Left forelimb (tissue), 1 donor: ENCODE measurements at places on chromosomes 1 and 21.

DNA sequence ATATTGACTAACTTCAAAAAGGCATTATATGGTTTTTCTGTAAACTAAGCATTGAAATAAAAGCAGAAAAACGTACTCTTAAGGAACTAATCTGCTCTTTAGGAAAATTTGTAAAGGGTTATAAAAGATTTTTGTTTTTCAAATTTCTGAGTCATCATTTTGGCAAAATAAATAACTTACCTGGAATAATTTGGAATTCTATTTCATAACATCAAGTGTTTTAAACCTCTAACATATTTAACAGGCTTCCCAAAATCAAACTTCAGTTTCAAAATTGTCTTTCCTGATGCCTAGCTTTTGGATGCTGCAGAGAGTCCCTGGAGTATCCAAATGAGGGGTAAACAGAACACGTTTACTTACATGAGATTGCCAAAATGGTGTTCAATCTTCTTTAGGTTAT, 108.5 kb downstream of the COP1 start:
- no peak for DNase-seq

- no peak for DNase-seq
Measured at GRCh38 chr1:103267893-103268292, 159.6 kb upstream of the COL11A1 start.

GRCh38 chr1:24972221-24972914, 42.3 kb upstream of the RUNX3 start:
- no peak for DNase-seq

- no peak for DNase-seq
Measured at GRCh38 chr1:33143176-33143575, 38.7 kb downstream of the TRIM62 start.

GRCh38 chr1:239998312-239998649, 93.4 kb upstream of the FMN2 start:
- no peak for DNase-seq

DNA sequence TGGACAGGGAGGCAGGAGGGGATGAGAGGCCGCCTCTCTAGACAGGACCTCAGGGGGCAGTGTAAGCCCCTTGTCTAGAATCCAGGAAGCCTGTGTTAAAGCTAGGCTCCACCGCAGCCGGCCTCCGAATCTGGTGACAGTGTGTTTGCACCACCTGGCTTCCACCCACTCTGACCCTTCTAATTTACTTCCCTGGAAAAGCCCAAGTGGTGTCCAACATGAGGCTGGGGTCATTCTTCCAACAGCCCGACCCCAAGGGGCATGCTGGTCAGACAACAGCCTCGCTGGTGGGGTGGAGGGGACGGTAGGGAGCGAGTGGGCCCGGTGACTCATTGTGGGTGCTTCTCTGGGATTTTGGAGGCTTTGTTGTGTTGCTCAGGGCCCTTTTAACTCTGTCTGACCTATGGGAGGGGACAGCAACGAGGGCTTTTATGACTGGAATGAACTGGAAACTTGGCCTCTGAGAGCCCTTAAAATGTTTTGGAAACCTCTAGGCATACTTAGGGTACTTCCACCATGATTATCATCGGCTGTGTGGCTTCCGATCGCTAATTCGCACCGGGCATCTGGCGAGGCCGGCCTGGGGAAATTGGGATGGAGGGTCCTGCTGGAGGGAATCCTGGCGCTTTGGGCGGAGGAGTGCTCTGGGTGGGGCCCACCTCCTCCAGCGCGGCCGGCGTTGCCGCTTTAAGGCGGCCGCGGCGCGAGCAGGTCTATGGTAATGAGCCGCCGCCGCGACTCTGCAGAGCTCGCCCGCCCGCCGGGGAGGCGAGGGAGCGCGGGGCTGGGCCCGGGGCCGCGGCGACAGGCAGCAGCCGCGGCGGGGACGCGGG, at the start of gene CELSR2:
Gene CELSR2 (plus strand): TSS at position 743 of the 833 bp plus-strand sequence. CDS start 541 bp downstream, outside the sequence.
- DNase-seq, result no peak

- no peak for DNase-seq
Measured at GRCh38 chr1:198927129-198927528, 288.3 kb downstream of the PTPRC start.

- DNase-seq, result peak; percentile 75
Measured at GRCh38 chr1:17587693-17588047, 48.2 kb downstream of the ARHGEF10L start.

- DNase-seq, result no peak
Measured at GRCh38 chr1:174344162-174344561, 103.6 kb upstream of the GPR52 start.

- DNase-seq, result no peak
Measured at GRCh38 chr1:9728451-9729295, 77.1 kb downstream of the PIK3CD start.

DNA sequence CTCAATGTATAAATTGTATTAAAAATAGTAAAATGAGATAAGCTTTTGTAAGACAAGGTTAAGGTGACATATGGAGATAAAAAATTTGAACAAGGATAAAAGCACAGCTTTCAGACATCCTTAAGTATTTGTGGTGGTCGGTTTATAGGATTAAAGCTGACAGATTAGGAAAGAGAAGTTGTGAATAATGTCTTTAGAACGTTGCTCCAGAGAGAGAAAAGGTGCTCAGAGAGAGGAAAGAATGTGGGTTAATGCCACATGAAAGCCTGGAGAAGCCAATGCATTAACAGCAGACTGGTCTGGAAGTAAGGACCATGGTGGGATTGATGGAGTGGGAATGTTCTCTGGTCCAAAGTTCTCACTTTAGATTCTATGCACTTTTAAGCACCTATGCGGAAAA, 44.8 kb downstream of the ATP6V1G3 start:
- DNase-seq, result no peak

DNA sequence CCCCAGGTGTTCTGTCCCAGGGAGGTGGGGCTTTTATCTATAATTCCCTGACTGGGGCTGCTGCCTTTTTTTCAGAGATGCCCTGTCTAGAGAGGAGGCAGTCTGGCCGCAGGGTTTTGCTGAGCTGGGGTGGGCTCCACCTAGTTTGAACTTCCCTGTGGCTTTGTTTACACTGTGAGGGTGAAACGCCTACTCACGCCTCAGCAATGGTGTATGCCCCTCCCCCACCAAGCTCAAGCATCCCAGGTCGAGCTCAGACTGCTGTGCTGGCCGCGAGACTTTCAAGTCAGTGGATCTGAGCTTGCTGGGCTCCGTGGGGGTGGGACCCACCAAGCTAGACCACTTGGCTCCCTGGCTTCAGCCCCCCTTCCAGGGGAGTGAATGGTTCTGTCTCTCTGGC, 124.3 kb downstream of the CENPF start:
- no peak for DNase-seq

DNA sequence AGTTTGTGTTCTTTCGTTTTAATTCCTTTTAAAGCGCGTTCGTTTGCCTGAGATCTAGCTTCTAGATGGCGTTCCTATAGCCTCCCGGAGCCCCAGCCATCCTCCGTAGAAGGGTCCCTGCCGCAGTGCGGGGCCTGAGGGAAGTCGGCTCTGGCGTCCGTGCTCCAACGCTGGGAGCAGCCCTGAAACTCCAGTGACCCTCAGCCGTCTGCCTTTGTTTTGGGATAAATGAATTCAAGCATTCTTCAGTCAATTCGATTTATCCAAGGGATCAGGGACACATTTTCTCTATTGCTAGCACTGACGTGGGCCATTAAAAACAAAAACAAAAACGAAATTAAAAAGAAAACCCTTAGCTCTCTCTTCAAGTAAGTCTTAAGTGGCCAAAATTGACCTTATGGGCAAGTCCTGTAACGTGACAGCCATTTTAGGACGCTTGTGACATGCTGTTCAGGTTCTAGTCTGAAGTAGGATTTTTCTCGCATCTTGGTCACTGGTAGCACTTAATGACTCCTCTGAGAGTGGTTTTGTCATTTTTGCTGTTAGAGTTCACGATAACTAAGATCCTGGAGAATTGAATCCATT, 742 bp upstream of the HSPA13 start:
- DNase-seq, result no peak

DNA sequence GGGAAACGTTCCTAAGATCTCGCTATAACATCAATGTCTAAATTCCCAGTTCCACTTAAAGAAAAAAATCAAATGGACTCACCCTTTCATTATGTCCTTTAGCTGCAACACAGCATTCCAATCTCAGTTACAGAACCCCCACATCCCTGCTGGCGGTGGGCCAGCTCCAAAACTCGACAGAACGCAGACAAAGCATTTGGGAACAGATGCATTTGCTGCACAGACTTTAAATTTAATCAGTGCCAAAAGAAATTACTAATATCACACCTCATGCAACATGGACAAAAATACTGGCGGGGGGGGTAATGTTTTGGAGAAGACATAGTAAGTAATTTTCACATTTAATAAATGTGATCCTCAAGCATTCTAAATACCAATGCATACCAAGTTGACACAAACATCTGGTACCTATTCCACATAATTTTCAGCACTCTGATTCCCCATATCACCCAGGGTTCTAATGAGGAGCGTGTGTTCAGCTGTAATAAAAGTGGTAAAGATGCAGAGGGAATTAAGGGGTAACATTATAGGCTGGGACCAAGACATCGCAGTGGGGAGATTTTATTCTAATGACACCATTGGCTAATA, 79.7 kb downstream of the TGFBR3 start:
- DNase-seq, result no peak

DNA sequence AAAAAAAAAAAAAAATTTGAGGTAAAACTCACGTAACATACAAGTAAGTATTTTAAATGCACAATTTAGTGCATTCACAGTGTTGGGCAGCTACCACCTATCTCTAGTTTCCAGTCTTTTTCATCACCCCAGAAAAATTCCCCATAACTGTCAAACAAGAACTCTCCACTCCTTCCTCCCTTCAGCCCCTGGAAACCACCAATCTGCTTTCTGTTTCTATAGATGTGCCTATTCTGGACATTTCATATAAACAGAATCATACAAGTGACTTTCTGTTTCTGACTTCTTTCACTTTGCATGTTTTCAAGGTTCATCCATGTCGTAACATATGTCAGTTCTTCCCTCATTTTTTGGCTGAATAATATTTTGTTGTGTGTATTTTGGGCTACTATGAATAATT, 24.9 kb upstream of the ETS2 start:
- no peak for DNase-seq

- DNase-seq, result no peak
Measured at GRCh38 chr1:91699339-91699974, 186.5 kb downstream of the TGFBR3 start.

- no peak for DNase-seq
Measured at GRCh38 chr1:71634159-71634558, 553.3 kb upstream of the ZRANB2 start.

- DNase-seq, result no peak
Measured at GRCh38 chr1:229344937-229345684, 2.3 kb upstream of the CCSAP start.

DNA sequence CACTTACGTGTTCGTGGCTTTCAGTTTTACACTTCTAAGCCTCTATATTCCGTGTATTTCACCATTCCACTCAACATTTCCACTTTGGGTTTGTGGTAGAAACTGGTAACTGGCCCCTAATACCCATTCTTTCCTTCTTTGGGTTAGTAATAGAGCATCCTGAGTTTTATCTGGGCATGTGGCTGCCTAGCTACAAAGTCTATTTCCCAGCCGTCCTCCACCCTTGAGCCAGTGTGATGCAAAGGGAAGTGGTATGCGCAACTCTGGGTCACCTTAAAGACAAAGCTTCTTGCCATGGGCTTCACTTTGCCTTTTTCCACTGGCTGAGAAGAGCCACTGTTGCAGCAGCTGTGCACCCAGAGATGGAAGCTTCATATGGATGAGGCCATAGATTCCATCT, 73.9 kb downstream of the LAMC2 start:
- no peak for DNase-seq

DNA sequence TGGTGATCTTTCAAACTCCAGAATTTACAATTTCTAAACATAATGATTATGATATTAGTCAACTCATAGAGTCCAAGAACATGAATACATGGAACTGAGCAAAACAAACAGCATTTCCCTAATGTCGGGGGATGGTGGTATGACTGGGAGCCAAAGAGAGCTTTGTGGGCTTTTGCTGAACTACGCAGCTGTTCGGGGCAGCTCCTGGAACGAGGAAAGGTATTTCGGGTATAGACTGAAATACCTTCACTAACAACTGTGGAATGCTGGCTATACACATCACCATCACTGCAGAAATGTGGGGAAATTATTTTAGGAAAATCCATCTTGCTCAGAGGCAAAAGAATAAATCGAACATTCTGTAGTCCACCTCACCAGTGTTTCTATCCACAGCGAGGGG, 30.2 kb upstream of the VPS26C start:
- DNase-seq, result no peak

GRCh38 chr1:8461351-8462110, 143.6 kb downstream of the SLC45A1 start:
- no peak for DNase-seq

- DNase-seq, result no peak
Measured at GRCh38 chr1:10646347-10646861, 150.0 kb downstream of the CASZ1 start.

GRCh38 chr1:26417111-26417759, 6.6 kb downstream of the LIN28A start:
- DNase-seq, result no peak

- DNase-seq, result no peak
Measured at GRCh38 chr1:119587341-119587740, 60.7 kb downstream of the ZNF697 start.

- DNase-seq, result no peak
Measured at GRCh38 chr1:220655509-220655908, 34.7 kb upstream of the C1orf115 start.

DNA sequence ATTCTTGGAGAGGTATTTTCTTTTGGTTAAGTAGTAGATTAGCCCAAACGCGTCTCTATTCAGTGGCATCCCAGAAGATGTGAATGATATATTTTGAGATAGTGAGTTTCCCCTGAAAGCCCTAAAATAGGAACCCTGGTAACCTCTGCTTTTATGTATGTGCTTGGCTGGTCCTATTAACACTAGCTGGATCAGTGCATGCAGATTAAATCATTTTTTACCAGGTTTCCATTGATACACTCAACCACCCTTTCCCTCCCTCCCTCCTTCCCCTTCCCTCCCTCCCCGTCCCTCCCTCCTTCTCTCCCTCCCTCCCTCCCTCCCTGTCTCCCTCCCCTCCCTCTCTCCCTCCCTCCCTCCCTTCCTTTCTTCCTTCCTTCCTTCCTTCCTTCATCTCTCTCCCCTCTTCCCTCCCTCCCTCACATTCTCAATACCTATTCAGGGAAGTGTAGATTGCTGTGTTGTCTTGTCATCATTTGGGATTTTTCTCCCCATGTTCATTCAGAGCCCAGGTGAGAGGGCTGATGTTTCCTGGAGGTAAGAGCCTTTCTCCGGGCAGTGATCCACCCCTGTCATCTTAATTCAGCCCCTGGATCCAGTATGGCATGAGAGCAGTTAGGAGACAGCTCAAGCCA, 406.8 kb downstream of the PRDM2 start:
- no peak for DNase-seq

GRCh38 chr1:67133177-67133576, 1.6 kb downstream of the C1orf141 start:
- DNase-seq, result no peak

DNA sequence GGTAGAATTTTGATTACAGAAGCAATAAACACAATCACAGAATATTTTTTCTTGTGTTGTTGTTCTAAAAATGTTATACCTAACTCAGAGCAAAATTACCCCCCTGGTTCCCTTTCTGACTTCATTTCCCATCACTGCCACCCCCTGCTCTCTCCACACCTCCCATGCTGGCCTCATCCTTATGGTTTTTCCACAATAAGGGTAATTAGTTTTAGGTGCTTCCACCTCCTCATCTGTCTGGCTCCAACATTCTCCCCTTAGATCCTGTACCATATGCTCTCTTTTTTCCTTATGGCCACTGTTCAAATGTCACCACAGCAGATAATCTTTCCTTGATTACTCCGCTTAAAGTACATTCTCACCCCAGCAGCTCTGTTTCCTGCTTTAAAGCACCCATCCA, 2208.6 kb downstream of the MRPL39 start:
- DNase-seq, result no peak

- DNase-seq, result no peak
Measured at GRCh38 chr1:237748171-237748960, 142.4 kb downstream of the ZP4 start.

- no peak for DNase-seq
Measured at GRCh38 chr1:57109883-57110282, 144.1 kb upstream of the C8B start.
